ENCODE measurements at places on chromosomes 5 and 9.

DNA sequence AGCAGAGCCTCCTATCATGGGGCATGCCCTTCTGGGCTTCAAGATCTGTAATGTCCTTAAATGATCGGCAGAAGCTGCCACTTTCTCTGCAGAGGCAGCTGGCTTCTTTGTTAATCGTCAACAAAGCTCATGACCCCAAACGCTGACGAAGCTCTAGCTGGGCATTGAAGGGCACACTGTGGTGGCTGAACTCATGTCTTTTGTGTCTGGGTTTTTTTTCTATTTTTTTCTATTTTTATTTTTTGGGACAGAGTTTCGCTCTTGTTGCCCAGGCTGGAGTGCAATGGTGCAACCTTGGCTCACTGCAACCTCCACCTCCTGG, 65.2 kb upstream of the ASS1 start:
- no peak for DNase-seq

GRCh38 chr5:157446412-157446935, 13.5 kb upstream of the NIPAL4 start:
- DNase-seq = no peak

DNA sequence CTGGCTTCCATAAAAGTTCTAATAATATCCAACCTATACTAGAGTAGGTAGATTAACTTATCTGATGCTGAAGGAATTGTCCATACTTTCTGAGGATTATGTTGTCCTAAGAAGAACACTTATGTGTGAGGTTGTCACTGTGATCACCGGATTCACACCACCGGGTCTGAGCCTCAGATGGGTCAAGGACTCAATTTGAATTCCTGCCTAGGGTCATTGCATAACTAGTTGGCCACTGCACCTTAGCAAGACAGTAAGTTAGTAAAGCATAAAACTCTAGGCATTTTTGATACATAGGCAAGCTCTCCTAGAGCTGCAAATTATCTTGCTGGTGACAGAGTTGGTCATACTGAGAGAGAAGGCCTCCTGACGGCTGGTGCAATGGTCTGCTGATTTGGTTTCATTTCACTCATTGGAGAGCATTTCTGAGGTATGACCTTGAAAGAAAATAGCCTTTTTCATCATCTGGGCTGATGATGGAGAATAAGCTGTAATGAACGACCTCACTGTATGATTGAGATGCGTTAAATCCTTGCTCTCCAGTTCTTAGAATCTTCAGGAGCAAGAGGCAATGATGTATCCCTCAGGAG, 72.0 kb upstream of the CKMT2 start:
- no peak for DNase-seq

- DNase-seq = no peak
These were observed 65.8 kb downstream of the MCCC2 start for GRCh38 chr5:71652803-71653543.

DNA sequence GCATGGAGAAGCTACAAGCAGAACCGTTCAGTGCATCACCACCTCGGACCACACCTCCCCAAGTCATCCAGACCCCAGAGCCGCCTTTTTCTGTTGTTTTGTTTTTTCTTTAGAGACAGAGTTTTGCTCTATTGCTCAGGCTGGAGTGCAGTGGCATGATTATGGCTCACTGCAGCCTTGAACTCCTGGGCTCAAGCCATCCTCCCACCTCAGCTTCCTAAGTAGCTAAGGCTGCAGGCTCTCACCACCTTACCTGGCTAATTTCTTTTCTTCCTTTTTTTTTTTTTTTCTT, 13.5 kb upstream of the SFXN1 start:
- no peak for DNase-seq
